ENCODE measurements at places on chromosomes 7 and 10.

DNA sequence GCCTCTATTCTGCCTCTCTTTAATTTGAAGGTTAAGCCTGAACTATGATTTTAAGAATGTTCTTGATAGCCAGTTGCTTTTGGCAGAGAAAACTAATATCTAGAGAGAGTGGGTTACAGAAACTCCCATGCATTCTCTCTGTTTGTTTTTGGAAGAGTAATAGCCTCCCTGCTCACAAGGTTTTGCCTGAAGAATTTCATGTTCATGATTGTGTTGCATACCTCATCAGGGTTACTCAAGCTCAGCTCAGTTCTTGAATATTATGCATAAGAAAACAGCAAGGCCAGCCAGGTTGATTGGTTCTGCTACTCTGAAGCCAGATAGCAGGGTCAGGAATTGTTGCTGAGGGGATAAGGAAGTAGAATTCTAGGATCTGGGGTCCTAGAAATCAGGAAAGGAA is 137.4 kb downstream of the MDFIC start:
- DNase-seq = no peak

DNA sequence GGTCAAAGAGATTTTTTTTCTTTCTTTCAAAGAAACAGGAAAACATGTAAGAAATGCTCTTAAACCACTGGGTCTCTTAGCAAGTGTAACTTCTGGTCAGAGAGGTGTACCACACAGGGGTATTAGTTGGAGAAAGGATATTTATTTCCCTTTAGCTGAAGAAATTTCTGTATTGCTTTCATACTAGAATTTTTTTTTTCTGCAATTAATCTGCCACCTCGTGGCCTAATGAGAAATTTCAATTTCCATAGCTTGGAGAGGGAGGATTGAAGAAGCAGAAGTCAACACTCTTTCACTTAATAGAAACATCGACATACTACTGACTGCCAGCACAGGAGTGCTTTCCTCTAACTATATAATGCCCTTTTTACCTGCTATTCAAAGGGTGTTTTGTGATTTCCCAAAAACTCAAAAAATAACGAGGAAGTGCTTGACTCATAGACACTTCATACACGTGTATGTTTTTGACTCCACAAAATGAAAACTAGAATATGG is 177.6 kb upstream of the NAMPT start:
- DNase-seq = peak; percentile 26

DNA sequence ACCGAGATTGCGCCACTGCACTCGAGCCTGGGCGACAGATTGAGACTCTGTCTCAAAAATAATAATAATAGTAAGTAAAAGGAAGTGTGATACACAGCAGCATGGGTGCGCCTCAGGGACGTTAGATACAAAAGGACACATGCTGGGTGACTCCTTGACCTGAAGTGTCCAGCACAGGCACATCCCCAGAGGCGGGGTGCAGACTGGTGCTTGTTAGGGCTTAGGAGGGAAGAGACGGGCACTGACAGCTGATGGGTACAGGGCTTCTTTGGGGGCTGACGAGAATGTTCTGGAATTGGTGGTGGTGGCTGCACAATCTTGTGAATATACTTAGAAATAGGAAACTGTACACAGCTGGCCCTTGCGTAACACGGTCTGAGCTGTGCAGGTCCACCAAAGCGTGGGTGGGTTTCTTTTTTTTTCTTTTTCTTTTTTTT is 61.8 kb upstream of the DNAJB6 start:
- DNase-seq = no peak

- DNase-seq = peak; percentile 55
These were observed 45.9 kb upstream of the EMX2 start for GRCh38 chr10:117496616-117497028.

DNA sequence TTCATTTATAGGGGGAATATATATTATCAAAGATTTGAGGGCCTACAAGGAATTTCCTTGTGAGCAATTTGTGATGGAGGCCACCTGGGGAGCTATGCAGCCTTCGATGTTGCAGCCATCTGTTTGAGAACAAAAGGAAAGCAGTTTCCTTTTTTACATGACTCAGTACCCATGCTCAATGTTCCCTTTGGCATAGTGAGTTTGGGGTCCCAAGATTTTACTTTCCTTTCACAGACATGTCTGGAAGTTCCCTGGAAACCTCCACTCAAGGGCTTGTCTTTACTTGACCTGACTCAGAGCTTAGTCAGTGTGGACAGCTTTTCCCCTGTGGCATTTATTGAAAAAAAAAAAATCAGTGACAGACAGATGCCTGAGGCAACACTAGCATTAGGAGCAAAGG is 73.5 kb upstream of the VIPR2 start:
- no peak for DNase-seq

- DNase-seq = no peak
These were observed 202.5 kb upstream of the PLXNA4 start for GRCh38 chr7:132778761-132779160.

DNA sequence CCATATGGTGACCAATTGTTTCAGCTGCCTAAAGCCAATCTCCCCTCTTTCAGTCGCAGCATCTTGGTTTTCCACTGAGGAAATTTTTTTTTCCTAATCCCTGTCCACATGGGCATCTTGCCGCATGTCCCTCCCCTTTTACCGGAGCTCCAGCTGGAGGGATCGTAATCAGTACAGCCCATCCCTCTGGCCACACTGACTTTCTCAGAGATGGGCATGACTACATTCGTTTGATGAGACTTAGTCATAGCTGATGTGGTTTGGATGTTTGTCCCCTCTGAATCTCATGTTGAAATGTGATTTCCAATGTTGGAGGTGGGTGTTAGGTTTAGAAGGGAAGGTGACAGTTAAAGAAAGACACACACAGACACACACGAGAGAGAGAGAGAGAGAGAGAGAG is 186.8 kb upstream of the CXCL12 start:
- no peak for DNase-seq

GRCh38 chr7:68873616-68874015 is 724.7 kb upstream of the AUTS2 start:
- DNase-seq = no peak

DNA sequence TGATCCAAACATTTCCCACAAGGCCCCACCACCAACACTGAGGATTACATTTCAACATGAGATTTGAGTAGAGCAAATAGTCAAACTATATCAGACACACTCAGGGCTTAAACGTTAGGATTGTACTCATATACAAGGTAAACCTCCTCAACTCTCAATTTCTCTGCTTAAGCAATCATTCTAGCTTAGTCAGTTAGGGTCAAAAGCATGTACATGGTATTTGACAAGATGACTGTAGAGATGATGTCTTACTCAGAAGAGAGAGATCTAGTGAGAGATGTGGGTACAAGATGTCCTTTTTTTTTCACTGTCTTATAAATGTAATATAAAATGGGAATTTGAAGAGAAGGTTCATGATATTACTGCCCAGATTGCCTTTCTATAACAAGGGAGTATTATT is 270.1 kb downstream of the PRKG1 start:
- no peak for DNase-seq

DNA sequence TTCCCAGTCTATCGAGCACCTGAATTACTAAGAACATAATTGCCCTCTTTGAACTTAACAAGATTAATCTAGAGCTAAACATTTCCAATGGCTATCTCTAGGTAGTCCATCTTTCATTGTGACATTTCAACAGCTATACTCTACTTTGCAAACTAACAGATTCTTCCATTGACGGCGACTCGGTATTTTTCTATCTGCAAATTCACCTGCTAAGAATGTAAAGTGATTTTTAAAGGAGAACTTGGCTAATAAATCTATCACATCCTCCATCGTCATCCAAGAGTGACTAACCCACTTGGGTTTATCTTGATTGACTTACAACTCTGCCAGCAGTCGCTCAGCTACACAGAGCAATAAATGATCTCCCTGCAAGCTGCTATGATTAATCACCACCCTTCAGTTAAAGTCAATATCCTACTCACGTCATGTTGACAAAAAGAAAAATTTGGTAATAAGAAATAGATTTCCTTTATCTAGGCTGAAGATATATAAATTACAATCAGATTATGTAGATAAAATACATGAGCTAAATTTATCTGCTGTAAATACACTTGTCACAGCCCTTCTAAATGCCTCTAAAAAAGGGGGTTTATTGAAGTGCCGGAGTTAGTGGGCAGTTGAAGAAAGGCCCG is 99.5 kb downstream of the SFMBT2 start:
- DNase-seq = peak; percentile 84

DNA sequence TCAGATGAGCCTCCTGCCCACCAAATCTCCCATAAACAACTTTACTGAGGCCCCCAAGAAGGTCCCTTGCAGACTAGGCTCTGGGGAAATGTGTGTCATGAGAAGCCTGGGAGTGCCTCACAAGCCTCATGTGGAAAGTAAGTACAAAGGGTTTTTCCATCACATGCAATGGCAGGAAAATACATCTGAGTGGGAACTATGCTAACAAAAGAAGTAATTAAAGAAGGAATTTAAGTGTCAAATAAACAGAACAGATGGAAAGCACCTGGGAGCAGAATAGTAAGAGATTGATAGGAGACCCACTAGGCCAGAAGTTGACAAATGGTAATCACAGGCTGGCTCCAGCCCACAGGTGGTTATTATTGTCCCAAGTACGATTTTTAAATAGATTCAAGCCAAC is 20.5 kb downstream of the GSAP start:
- DNase-seq = no peak

DNA sequence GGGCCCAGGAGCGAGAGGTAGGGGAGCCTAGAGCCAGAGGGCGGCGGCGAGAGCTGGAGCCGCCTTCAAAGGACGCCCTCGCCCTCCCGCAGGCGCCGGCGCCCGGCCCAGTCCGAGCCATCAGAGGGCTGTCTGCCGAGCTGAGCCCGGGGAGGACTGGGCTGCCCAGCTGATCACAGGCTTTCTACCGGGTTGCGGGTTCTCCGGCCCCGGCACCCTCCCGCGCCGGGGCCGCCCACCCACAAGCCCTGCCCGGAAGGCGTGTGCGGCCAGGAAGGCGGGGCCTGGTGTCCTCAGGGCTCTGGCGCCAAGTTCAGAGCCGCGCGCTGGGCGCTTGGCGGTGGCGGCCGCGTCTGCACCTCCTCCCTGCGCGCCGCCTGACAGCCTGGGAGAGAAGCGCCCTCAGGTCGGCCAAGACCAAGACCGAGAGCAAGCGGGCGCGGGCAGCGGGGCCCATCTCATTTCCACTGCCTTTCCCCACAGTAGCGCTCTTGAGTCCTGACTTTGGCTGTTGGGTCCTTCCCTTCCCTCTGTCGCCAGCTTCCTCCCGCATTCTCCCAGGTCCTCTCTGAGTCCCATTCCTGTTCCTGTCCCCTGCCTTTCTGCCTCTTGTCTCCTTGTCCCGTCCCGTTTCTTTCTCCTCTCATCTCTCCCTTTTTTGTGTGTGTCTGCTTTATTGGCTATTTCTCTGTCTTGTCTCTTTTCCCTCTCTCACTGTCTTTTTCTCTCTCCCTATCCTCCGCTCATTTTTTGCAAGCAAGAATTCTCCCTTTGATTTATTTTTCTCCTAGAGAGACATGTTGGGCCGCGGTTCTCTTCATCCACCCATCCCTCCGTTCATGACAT is 60.6 kb upstream of the MSMB start:
- peak; percentile 58 for DNase-seq

DNA sequence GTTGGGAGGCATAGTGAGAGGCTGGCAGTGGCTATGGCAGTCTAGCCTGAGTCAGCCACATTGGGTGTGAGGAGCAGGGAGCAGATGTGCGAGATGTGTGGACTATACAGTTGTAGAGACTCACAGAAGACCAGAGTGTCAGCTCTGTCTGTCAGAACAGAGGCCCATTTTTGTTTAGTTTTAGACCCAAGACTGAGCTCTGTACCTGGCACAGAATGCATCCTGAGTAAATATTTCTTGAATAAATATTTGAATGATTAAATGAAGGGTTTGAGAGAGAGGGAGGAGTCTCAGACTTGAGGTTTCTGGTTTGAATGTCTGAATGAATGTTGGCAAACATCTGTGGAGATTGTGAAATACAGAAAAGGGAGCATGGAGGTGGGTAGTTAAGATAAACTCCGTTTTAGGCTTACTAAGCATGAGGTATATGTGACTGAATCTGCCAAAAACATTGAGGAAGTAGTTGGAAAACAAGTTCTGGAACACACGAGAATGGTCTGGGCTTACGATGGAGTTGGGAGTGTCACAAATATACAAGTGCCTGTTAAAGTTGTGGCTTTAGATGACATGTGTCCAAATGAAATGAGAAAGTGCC is 3.6 kb downstream of the SEC23IP start:
- no peak for DNase-seq

DNA sequence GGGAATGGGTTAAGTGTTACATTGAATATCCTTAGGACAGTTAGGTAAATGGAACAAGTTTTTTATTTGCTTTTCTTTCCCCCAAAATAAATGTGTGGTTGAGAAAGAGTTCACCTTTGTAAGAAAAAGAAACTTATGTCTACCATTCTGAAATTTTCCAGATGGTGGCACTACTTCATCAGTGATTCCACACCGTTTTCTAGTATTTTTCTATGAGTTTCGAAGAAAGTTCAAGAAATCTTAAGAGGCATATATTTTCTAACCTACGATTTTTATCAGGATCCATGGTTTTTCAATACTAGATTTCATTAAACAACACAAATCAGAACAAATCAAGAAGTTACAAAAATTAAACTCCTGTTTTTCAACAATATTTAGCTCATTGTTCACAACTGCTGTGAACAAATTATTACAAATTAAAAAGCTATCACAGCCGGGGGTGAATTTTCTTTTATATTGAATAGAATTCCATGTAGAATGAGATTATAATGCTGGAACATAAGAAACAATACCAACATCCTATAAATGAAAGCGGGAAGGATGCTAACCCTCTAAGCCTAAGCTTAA is 163.1 kb upstream of the NPVF start:
- no peak for DNase-seq

- DNase-seq = no peak
These were observed 181.3 kb upstream of the PRPS1L1 start for GRCh38 chr7:18208921-18209320.

- DNase-seq = no peak
These were observed 152.6 kb downstream of the CAMK1D start for GRCh38 chr10:12501841-12502525.

- DNase-seq = no peak
These were observed 83.9 kb upstream of the UNC5B start for GRCh38 chr10:71128311-71128980.

GRCh38 chr7:30178748-30179436 is 44.1 kb downstream of the MTURN start:
- DNase-seq = no peak

DNA sequence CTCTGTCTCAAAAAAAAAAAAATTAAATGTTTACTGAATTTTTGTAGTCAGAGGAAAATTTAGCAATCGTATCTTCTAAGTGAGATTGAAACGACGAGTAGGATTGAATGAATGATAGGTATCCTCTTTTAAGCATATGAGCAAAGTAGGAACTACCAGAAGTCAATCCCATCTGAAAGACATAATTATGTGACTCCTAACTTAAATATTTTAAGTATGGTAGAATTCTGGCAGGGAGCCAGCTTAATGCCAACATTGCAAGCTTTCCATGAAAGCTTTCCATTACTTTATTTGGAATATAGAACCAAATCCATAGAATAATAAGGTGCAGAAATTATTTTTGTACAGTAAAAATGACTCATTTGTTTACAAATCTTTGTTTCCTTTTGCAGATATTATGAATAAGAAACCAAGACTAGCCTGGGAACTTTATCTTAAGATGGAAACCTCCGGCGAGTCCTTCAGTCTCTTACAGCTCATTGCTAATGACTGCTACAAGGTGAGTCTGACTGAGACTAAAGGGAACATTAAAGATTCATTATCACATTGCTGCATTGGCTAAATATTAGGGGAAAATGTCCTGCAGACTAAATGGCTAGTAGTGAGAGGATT is 50.2 kb upstream of the UBN2 start:
- peak; percentile 7 for DNase-seq

Measured in HTR-8/SVneo (cell line).